SK-MEL-5 (cell line): ENCODE measurements at places on chromosomes 3 and 15. TPM values are rescaled to one million over a fixed set of nuclear protein-coding genes. Genes with fewer than 3 reads are reported as not detected.

Gene CADM2
- not detected in 2 replicates for total RNA-seq

Gene GP5
- total RNA-seq: not detected in 2 replicates

Gene WDR72
- 2.3 and 3.9 TPM in 2 replicates for total RNA-seq

Gene FOXL2NB
- not detected in 2 replicates for total RNA-seq

Gene LRRN1
- total RNA-seq: 0.03 TPM in 1 of 2 replicates, not detected in the other

Gene FGD5
- total RNA-seq: not detected in 2 replicates

Gene C15orf40
- 25.3 and 26.6 TPM in 2 replicates for total RNA-seq

Gene SPATA12
- 0.42 and 0.69 TPM in 2 replicates for total RNA-seq

Gene ICE2
- 34.3 and 46.3 TPM in 2 replicates for total RNA-seq

Gene VGLL3
- 0.05 and 0.08 TPM in 2 replicates for total RNA-seq

Gene TUSC7
- not detected in 2 replicates for total RNA-seq

Gene LXN
- total RNA-seq: 244 and 273 TPM in 2 replicates

Gene SLC30A4
- total RNA-seq: 4.2 and 4.3 TPM in 2 replicates

Gene CCRL2
- not detected in 2 replicates for total RNA-seq

Gene NR2F2
- total RNA-seq: 1.9 and 2.9 TPM in 2 replicates

Gene ATP13A4
- total RNA-seq: not detected in 2 replicates

Gene PRRT3
- 0.34 and 0.51 TPM in 2 replicates for total RNA-seq

Gene SH3BP5
- total RNA-seq: 48.2 and 49.3 TPM in 2 replicates

Gene ELP6
- total RNA-seq: 39.4 and 44.6 TPM in 2 replicates
